ENCODE measurements at places on chromosomes 6 and 20. TPM values are rescaled to one million over a fixed set of nuclear protein-coding genes. Genes with fewer than 3 reads are reported as not detected.

Gene ZNF391
- polyA plus RNA-seq = 10.2 TPM

DNA sequence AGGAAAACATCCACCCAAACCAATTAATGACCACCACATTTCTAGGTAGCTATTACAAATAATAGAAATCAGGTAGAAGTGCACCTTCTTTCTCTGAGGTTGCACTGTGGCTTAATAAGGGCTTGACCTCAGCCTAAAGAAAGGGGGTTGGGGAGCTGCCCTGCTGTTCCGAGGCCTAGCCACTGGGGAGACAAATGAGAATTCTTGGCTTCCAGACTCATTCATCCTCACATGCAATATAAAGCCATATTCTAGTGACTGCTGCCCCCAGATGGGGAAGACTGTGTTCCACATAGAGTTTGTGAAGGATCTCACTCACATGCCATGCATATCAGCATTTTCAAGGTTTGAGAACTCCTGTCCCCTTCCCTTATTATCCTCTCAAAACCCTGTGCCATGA, 22.9 kb downstream of the SAYSD1 start:
- DNase-seq = no peak

GRCh38 chr6:95117236-95117635, 460.1 kb upstream of the MANEA start:
- no peak for DNase-seq

Gene COL11A2
- 4.9 TPM for polyA plus RNA-seq

Gene ID4
- polyA plus RNA-seq = 138 TPM

Gene ADTRP
- polyA plus RNA-seq = 1.7 TPM

Gene RIMS4
- polyA plus RNA-seq = 0.53 TPM

Gene UBD
- 2.3 TPM for polyA plus RNA-seq

- no peak for DNase-seq
Measured at GRCh38 chr6:76000629-76001028, 71.8 kb downstream of the IMPG1 start.

Gene ACTR5
- 9.8 TPM for polyA plus RNA-seq

GRCh38 chr6:16244869-16245451, 6.6 kb downstream of the GMPR start:
- no peak for DNase-seq

- DNase-seq = no peak
Measured at GRCh38 chr6:33850869-33851541, 47.2 kb upstream of the MLN start.

Gene KCNK16
- not detected for polyA plus RNA-seq

Gene SGK2
- 32.8 TPM for polyA plus RNA-seq

- DNase-seq = no peak
Measured at GRCh38 chr6:137808191-137808590, 58.9 kb upstream of the TNFAIP3 start.

GRCh38 chr6:146913842-146914488, 290.3 kb upstream of the STXBP5 start:
- DNase-seq = peak; percentile 78

DNA sequence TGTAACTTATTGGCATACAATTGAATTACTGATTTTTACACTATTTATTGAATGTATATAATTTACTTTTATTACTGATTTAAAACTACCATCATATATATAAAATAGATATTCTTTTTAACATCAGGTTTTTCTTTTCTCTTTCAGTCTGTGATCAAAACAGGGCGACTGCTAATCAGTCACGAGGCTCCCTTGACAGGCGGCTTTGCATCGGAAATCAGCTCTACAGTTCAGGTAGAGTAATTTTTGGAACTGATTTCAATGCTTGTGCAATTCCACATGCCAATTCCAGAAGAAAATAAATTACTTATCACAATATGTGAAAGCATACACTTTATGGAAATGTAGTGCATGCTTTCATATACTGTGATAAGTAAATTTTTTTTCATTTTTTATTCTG, 166.5 kb downstream of the BCKDHB start:
- DNase-seq = no peak

DNA sequence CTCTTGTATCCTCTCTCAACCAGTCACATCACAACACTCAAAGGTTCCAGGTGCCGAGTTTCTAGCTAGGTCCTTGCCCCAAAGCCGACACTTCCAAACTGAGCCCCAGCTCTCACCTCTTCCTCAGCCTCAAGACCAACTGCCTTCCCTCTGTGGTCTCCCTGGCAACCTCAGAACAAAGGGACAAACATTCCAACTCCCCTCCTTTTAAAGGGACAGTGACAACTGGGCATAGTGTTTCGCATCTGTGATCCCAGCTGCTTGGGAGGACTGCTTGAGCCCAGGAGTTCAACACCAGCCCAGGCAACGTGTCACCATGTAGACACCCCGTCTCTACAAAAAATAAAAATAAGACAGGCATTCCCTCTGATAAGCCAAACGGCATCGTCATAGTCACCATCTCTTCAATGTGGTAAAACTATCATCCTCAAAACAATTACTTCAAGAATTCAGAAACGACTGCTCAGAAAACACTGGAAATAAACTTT, 11.3 kb downstream of the DIDO1 start:
- no peak for DNase-seq

DNA sequence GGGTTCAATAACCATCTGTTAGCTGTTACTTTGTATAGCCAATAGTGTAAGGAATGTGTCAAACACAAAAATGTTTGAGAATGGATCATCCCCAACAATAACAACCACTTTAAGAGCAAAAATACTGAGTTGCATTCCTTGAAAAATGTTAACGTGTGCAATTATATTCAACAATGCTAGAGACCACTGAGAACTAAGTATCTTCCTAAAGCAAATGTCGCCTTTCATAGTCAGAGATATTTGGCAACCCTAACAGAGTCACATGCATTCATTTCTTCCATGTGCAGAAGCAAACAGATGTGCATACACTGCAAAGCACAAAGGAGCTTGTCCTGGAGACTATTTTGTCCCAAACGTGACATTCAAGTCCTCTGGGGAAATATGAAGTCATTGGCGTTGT, 448.6 kb downstream of the GJA1 start:
- no peak for DNase-seq

DNA sequence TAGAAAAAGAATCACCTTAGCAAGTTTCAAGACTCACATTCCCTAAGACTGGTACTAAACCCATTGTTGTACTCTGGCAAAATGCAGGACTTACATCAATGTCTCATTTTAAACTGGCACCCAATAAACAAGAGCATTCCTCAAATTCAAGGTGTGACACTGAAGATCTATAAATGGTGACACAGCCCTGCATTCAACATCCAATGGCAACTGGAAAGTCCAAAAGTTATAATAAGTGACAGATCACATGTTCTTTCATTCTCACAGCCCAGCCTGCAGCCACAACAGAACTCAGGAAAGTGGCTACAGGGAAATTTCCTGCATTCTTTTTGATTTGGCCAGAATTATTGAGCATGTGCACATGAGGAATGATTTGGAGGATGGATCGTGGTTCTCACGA, 57.5 kb downstream of the MBOAT1 start:
- DNase-seq = no peak

DNA sequence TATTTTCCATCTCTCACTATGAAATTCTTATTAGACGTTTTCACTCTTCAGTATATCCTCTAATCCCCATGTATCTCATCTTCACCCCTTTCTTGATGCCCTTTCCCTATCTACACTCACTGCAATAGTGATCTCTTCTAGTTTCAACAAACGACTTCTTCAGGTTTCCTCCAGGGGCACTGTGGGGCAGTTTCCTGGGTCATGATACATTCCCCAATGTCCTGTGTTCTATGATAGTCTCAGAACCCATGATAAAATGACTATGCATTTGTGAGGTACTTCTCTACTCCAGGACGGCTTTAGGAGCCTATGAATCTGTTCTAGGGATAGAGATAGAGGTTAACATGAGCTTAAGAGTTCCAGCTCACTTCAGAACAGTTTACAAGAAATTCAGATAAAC, 183.3 kb downstream of the FOXC1 start:
- DNase-seq = no peak

GRCh38 chr6:131950767-131951575, at the start of gene CCN2:
TSS of gene CCN2 (minus strand) at chr6:131951372. CDS start at chr6:131951172, 200 bp downstream.
- DNase-seq = peak; percentile 85

DNA sequence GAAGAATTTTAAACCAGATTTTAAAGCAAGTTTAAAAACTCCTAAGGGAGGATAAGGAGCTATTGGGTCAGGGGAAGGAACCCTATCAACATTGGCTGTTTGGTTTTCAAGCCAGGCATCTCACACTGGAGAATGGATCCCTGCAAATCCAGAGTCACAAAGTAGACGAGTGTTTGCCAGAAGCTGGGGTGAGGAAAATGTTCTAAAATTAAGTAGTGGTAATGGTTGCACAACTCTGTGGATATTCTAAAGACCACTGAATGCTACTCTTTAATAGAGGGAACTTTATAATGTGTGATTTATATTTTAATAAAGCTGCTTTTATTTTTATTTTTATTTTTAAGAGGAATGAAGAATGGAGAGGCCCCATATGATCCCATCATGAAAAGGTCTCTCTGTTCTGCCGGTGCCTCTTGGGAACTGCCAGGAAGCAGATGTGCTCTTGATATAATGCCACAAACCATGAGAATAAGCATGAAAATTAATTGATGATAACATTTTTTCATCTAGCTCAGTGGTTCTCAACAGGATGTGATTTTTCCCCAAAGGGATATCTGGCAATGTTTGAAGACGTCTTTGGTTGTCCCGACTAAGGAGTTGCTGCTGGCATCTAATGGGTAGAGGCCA, 379.0 kb upstream of the CNR1 start:
- no peak for DNase-seq

- no peak for DNase-seq
Measured at GRCh38 chr6:150271501-150272263, 97.1 kb upstream of the IYD start.

DNA sequence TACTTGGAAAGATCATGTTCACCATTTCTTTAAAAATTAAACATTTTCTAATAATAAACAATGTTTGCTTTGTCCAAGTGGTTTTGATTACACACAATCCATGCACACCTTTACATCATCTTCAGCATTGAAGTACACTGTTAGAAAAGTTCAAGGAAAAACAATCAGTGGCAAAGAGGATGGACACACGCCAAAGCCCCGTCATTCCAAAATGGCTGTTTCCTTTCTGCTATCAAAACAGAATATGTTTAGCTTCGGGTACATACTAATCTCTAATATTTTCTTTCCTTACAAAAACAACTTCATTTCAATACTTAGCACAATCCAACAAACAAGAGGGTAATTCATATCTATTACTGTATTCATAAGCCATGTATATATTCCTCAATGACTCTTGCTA, 24.5 kb downstream of the REPS1 start:
- no peak for DNase-seq

DNA sequence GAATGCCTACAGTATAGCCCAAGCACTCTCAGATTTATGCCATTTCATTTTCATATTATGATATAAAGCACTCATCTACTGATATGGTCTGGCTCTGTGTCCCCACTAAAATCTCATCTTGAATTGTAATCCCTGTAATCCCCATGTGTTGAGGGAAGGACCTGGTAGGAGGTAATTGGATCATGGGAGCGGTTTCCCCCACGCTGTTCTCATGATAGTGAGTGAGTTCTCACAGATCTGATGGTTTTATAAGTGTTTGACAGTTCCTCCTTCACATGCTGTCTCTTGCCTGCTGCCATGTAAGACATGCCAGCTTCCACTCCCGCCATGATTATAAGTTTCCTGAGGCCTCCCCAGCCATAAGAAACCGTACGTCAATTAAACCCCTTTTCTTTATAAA, 171.7 kb downstream of the OTOR start:
- DNase-seq = no peak

- no peak for DNase-seq
Measured at GRCh38 chr20:39758876-39759275, 796.7 kb downstream of the DHX35 start.

DNA sequence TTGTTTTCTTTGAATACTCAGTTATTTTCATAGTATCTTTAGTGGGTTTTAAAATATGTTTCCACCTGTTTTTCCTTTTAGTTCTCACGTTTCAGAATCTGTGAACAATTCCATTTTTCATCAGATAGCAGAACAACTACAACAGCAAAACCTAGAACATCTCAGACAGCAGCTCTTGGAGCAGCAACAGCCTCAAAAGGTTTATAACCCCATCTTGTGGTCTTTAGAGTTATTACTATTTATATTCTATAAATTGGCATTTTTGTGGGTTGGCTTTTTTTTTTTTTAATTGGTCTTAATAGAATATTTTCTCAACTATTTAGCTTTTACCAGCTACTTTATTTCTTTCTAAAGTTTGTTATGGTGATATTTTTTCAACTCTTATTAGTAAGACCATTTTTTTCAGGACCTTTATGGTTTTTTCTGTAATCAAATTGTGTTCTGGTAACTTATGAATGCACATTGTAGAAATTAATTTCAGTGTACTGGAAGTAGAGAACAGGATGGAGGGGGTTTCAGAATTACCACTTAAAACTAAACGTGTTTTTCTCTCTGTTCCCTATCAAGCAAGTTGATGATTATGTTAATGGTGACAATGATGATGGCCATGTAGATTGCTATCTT, 72.2 kb downstream of the SCAF8 start:
- no peak for DNase-seq

Gene DHX16
- polyA plus RNA-seq = 43.5 TPM

Gene TOX2
- 3.2 TPM for polyA plus RNA-seq

Gene KCNQ5
- 0.20 TPM for polyA plus RNA-seq

Gene VTA1
- polyA plus RNA-seq = 88.2 TPM

- peak; percentile 29 for DNase-seq
Measured at GRCh38 chr20:14142171-14142570, 146.9 kb downstream of the MACROD2 start.

- DNase-seq = no peak
Measured at GRCh38 chr20:16228722-16229121, 344.5 kb downstream of the KIF16B start.

GRCh38 chr6:4588581-4588980, 187.6 kb upstream of the CDYL start:
- DNase-seq = no peak

Gene EEF1A1
- 22,071 TPM for polyA plus RNA-seq
